Psoas muscle (tissue), 8 donors: ENCODE measurements at places on chromosomes 6 and 20.

DNA sequence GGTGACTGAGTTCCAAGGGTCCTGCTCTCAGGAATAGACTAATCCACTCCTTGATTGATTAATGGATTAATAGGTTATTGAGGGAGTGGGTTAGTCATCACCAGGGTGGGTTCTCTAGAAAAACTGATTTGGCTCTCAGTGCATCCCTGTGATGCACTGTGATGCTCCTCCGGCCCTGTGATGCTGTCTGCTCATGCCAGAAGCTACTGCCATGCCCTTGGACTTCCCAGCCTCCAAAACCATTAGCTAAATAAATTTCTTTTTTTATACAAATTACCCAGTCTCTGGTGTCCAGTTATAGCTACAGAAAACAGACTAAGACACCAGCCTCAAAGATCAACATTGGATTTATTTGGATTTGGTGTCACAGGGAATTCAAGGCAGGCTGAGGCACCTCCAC is 40.4 kb upstream of the CST7 start:
- H3K36me3 ChIP-seq, result no peaks in the 10 kb centered on the region
- no peak overlapping the region for H3K4me3 ChIP-seq
- H3K27me3 ChIP-seq, result peaks cover 2% of the 10 kb centered on the region
- H3K27ac ChIP-seq, result no peak overlapping the region

- no peaks in the 10 kb centered on the region for H3K36me3 ChIP-seq
- H3K27me3 ChIP-seq, result no peaks in the 10 kb centered on the region
- no peaks in the 10 kb centered on the region for H3K4me1 ChIP-seq
- no peak for DNase-seq
Measured at GRCh38 chr6:73104921-73105320, 120.4 kb downstream of the KHDC1L start.

- no peaks in the 10 kb centered on the region for H3K36me3 ChIP-seq
- H3K4me1 ChIP-seq, result peaks cover 8% of the 10 kb centered on the region
- H3K27ac ChIP-seq, result peak overlapping the region; percentile 73
Measured at GRCh38 chr6:53360093-53360912, 11.6 kb upstream of the ELOVL5 start.

DNA sequence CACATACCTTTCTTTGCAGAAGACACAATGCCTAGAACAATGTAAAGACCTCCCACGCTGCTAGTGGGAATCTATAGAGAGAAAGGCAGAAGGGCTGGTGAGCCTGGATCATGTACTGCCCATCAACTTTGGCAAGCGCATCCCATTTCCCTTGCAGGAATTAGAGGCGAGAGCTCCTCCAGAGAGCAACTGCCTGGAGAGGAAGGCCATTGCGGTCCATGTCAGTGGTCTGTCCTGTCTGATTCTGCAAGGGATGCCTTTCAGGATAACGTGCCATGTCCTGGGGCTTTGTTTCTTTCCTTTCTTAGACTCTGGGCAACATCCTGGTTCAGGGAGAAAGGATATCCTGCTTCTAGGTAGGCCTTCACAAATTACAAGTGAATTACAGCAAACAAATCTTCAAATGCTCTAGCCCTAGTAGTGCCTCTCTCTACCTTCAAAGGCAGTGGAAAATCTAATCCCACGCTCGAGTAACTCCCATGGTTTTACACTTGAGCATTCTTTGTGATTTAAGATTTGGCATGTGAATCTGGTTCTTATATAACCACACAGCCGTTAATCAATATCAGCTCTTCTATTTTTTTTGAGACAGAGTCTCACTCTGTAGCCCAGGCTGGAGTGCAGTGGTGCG is 38.5 kb downstream of the GCNT2 start:
- H3K36me3 ChIP-seq, result no peaks in the 10 kb centered on the region
- H3K27me3 ChIP-seq, result peaks cover 3% of the 10 kb centered on the region

DNA sequence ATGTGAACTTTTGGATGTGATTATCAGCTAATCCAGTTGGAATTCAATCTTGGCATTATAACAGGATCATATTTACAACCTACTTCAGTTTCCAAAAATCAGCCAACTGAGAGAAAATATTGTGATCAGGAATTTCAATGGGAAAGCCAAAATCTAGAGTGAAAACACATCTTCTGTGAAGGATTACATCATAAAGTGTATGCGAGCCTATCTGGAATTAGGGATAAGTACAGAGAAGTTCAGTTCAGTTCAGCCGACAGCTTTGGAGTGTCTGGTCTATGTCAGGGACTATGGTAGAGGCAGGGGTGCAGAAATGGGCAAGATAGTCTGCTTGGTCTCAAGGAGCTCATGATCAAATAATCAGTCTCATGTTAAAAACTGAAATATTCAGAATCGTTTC is 12.3 kb upstream of the PRIM2 start:
- H3K27ac ChIP-seq, result no peak overlapping the region
- H3K4me3 ChIP-seq, result no peak overlapping the region
- no peaks in the 10 kb centered on the region for H3K36me3 ChIP-seq
- no peak for DNase-seq
- no peaks in the 10 kb centered on the region for H3K4me1 ChIP-seq
- no peaks in the 10 kb centered on the region for H3K27me3 ChIP-seq
